ENCODE measurements at places on chromosomes 3 and 15.

GRCh38 chr15:72169921-72170611 is 27.5 kb downstream of the GRAMD2A start:
- no peak for DNase-seq

GRCh38 chr3:20563251-20563650 is 377.2 kb upstream of the SGO1 start:
- no peak for DNase-seq

DNA sequence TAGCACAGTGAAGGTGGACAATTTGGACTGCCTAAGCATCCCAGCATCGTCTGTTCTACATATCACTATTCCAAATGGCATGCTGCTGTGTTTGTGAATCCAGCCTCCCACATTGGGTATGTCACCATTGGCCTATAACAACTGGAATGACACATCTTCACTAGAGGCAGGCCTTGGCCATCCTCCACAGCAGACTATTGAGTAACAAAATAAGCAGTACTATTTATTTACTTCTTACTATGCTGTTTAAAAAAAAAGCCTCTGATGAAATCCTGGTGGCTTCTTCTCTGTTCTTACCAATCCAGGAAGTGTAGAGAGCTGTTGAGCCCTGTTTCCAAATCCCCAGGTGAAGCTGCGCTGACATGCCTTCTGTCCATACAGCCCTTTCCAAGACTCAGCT is 30.6 kb upstream of the CERS3 start:
- no peak for DNase-seq

- no peak for DNase-seq
These were observed 973 bp upstream of the COPG1 start for GRCh38 chr3:129248286-129248979.

GRCh38 chr3:104960579-104960978 is 406.1 kb upstream of the ALCAM start:
- no peak for DNase-seq

GRCh38 chr3:124497487-124497886 is 232.8 kb upstream of the UMPS start:
- DNase-seq = no peak

GRCh38 chr15:36603987-36604386 is 24.6 kb downstream of the CDIN1 start:
- DNase-seq = no peak

DNA sequence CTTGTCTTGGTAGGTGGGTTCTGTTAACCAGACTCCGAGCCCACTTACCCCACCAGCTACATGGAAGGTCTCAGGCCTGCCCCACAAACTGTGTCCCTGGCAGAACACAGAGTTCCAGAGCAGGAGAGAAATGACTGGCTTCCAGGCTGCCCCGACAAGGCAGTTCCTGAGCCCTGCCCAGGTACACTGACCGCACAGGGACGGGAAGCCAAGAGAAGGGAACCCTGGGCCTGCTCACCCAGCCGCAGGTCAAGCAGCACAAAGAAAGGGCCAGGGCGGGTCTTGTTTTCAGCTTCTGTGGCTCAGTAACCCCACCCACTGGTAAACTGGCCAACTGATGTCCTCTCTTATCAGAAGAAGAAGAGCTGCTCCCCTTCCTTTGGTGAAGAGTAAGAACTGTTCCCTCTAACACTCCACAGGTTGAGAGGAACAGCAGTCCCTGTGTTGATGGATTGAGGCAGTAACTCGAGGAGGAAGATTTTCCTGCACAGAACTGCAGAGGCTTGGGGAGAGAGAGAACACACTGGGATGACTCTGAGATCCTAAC is 68.4 kb downstream of the CRTC3 start:
- no peak for DNase-seq

All from SW 1271 (cell line).